ENCODE measurements at places on chromosomes 16 and 17.

- no peaks in the 10 kb centered on the region for H3K4me1 ChIP-seq
- DNase-seq: peak; percentile 63
- H3K4me3 ChIP-seq: peak overlapping the region; percentile 97
- H3K27me3 ChIP-seq: no peaks in the 10 kb centered on the region
- no peaks in the 10 kb centered on the region for H3K36me3 ChIP-seq
Measured at GRCh38 chr17:51119415-51120356, 982 bp downstream of the SPAG9 start.

DNA sequence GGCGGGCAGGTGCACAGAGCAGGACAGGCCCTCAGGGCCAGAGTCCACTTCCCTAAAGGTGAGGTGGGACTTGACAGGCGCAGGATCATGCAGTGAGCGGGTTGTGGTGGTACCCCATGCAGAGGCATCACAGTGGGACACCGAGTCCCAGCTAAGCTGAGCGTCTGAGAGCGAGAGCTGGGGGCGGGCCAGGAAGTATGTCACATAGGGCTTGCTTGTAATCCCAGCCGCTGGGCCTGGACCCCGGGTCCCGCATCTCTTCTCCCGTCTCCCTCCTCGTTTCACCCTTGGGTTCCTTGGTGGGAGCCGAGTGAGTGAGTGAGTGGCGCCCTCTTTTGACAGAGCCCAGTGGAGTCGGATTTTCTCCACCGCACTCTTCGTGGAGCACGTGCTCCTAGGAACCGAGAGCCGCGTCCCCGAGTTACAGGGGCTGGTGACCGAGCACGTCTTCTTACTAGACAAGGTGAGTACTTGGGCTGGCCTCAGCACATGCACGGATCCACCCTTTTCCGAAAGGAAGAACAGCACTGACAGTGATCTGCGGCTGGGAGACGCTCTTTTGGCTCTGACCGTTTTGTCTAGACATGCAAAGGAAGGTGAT is 50.8 kb upstream of the ENDOV start:
- peaks cover 89% of the 10 kb centered on the region for H3K36me3 ChIP-seq
- no peaks in the 10 kb centered on the region for H3K4me1 ChIP-seq
- no peak for DNase-seq
- H3K27me3 ChIP-seq: no peaks in the 10 kb centered on the region

DNA sequence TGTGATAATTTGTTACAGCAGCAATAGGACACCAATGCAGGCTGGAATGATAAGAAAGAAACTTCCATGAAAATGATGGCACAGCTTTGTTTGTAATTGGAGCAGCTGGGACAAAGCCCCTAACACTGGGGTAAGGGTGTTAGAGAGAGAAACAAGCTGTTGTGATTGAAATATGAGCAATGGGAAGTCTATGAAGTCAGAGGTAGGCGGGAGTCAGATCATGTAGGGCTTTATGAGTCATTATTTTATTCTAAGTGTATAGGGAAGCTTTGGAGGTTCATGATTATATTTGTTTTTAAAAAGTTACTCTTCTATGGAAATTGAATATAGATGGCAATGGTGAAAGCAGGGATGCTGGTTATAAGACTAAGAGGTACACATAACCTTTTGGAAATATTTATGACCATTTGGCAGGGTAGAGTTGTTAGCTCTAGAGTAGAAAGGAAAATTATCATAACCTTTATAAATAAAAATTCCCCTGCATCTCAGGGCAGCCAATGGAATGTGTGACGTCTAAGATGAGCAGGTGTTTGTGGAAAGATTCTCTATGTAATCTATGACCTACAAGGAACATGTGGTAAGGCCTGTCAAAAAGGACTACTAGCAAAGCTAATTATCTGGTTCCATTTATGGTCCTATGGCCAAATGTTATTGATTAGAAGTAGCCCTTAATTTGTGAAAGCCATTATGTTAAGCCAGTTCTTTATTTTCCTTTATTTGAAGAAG is 85.6 kb downstream of the KCNJ2 start:
- H3K27ac ChIP-seq: no peak overlapping the region
- no peaks in the 10 kb centered on the region for H3K36me3 ChIP-seq
- H3K4me3 ChIP-seq: no peak overlapping the region
- no peak for DNase-seq
- no peaks in the 10 kb centered on the region for H3K27me3 ChIP-seq
- no peaks in the 10 kb centered on the region for H3K4me1 ChIP-seq

DNA sequence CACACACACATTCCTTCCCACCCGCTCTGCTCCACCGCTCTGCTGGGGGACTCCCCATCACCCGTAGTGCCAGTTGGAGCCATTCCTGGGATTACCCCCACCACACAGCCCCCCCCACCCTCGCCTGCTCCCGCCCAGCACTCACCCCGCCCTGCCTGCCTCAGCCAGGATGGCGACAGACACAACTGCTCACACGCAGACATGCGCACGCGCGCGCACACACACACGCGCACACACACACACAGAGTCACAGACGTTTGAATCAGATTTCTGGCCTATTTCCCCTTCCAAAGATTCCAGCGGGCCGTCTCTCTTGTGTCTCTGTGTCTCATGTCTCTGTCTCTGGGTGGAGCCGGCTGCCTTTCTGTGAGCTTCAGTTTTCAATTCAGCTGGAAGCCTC is 4.4 kb downstream of the CACNA1G start:
- H3K27me3 ChIP-seq: no peaks in the 10 kb centered on the region
- peak; percentile 88 for DNase-seq
- H3K36me3 ChIP-seq: no peaks in the 10 kb centered on the region
- H3K4me1 ChIP-seq: peaks cover 52% of the 10 kb centered on the region
- H3K27ac ChIP-seq: peak overlapping the region; percentile 66

- no peaks in the 10 kb centered on the region for H3K36me3 ChIP-seq
- peak; percentile 93 for DNase-seq
- peak within 1 kb of the TSS; percentile 90 for H3K27ac ChIP-seq
- no peaks in the 10 kb centered on the region for H3K27me3 ChIP-seq
Measured at GRCh38 chr16:401468-402348, at the start of gene DECR2. TSS of gene DECR2 (plus strand) at chr16:401885. CDS start at chr16:401964, 79 bp downstream.

- no peak overlapping the region for H3K4me3 ChIP-seq
- no peak overlapping the region for H3K27ac ChIP-seq
- H3K36me3 ChIP-seq: peaks cover 80% of the 10 kb centered on the region
Measured at GRCh38 chr16:8644211-8645140, 23.0 kb downstream of the METTL22 start.

- H3K27me3 ChIP-seq: no peaks in the 10 kb centered on the region
- no peaks in the 10 kb centered on the region for H3K4me1 ChIP-seq
- H3K4me3 ChIP-seq: no peak overlapping the region
Measured at GRCh38 chr17:15006421-15007128, 258.6 kb downstream of the PMP22 start.

DNA sequence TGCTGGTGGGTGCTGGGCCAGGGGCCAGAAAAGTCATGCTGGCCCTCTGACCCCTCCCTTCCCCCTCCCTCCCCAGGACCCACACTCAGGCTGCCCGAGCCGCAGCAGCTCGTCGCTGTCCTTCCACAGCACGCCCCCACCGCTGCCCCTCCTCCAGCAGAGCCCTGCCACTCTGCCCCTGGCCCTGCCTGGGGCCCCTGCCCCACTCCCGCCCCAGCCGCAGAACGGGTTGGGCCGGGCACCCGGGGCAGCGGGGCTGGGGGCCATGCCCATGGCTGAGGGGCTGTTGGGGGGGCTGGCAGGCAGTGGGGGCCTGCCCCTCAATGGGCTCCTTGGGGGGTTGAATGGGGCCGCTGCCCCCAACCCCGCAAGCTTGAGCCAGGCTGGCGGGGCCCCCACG is 8.3 kb upstream of the CISD3 start:
- H3K4me3 ChIP-seq: no peak overlapping the region
- H3K27ac ChIP-seq: no peak overlapping the region
- H3K36me3 ChIP-seq: peaks cover 74% of the 10 kb centered on the region

GRCh38 chr16:80596507-80597207 is 55.9 kb downstream of the DYNLRB2 start:
- no peaks in the 10 kb centered on the region for H3K36me3 ChIP-seq
- no peaks in the 10 kb centered on the region for H3K4me1 ChIP-seq
- DNase-seq: no peak
- no peak overlapping the region for H3K4me3 ChIP-seq
- H3K27ac ChIP-seq: no peak overlapping the region

- DNase-seq: no peak
- H3K36me3 ChIP-seq: no peaks in the 10 kb centered on the region
- H3K27me3 ChIP-seq: no peaks in the 10 kb centered on the region
- H3K4me3 ChIP-seq: no peak overlapping the region
- no peaks in the 10 kb centered on the region for H3K4me1 ChIP-seq
Measured at GRCh38 chr17:8643855-8644506, 13.5 kb upstream of the MYH10 start.

DNA sequence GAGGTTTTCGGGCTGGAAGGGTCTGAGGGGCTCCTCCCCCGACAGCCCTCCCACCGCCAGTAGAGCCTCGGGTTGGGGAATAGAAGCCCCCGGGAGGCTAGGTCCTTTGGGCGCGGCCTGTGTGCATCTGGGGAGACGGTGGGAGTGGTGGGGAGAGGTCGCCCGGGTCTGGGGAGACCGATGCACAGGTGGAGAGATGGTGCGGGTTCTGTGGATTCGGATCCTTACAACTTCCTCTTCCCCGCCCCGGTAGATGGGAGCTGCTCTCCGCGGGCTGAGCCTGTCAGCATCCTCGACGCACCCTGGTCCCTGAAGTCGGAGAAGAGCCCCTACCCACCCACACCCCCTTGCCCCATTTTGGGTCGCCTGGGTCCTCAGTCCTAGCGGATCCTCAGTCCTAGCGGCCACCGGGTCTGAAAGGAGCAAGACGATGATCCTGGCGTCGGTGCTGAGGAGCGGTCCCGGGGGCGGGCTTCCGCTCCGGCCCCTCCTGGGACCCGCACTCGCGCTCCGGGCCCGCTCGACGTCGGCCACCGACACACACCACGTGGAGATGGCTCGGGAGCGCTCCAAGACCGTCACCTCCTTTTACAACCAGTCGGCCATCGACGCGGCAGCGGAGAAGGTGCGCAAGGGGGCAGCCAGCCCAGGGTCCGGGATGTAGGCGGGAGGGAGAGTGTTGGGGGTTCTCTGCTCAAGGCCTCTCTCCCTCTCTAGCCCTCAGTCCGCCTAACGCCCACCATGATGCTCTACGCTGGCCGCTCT is 790 bp downstream of the BCKDK start:
- DNase-seq: no peak
- peak overlapping the region; percentile 75 for H3K4me3 ChIP-seq
- peaks cover 43% of the 10 kb centered on the region for H3K4me1 ChIP-seq
- no peaks in the 10 kb centered on the region for H3K27me3 ChIP-seq
- peaks cover 29% of the 10 kb centered on the region for H3K36me3 ChIP-seq

DNA sequence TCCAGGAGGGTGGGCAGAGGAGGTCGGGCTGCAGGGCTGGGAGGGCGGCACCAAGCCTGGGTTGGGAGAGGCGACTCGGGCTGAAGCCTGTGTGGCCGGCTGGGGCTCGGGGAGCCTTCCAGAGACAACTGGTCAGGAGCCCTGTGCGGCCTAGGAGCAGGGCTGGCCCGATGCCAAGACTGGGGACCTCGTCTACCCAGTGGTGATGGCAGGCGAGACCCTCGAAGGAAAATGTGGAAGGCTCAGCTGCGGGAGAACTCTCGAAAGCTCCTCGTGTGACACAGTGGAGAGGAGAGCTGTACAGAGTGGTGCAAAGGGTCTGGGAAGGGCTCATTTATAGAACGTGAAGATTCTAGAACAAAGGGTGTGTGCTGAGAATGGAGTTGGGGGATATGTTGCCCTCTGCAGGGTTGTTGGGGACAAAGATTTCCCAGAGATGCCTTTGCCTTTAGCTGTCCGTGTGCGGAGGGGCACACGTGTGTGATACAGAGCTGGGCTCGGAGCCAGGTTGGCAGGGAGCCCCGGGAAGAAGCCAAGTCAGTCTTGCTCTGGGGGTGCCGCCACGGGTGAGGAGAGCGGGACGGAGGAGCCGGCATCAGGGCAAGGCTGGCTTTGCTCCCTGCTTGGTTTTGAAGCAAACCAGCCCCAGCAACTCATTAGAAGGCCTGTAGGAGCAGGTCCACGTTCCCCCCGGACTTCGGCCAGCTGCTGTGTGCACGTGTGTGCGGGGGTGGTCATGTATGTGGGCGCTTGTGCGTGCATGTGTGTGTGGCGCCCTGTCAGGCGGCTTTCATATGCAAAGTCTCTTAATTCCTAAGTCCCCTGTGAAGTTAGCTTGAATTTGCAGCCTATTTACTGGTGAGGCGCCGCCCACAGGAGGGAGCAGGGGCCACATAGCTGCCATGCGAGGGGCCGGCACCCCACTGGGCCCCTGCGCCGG is 132.4 kb upstream of the CHMP6 start:
- H3K4me1 ChIP-seq: peaks cover 14% of the 10 kb centered on the region
- no peaks in the 10 kb centered on the region for H3K27me3 ChIP-seq
- peak; percentile 66 for DNase-seq
- no peak overlapping the region for H3K4me3 ChIP-seq
- no peaks in the 10 kb centered on the region for H3K36me3 ChIP-seq

DNA sequence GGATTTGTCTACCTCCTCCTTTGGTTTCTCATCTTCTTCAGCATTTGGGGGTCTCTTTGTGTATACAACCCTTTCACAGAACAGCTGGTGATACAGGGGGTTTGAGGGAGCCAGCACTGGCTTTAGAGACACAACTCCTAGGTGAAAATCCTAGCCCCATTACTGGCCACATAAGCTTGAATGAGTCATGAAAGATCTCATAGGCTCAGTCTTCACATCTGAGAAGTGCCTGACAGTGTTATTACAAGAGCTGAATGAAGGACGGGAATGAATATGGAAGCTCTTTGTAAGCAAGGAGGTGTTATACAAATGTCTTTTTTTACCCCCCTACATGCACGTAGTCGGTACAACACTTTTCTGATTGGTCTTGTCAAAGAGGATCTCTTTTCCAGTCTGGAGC is 1.7 kb upstream of the B4GALNT2 start:
- H3K36me3 ChIP-seq: no peaks in the 10 kb centered on the region
- DNase-seq: no peak
- H3K27me3 ChIP-seq: peaks cover 15% of the 10 kb centered on the region
- H3K4me3 ChIP-seq: no peak overlapping the region
- no peak overlapping the region for H3K27ac ChIP-seq
- peaks cover 11% of the 10 kb centered on the region for H3K4me1 ChIP-seq

GRCh38 chr17:29214215-29215146 is 32.2 kb upstream of the CRYBA1 start:
- H3K4me3 ChIP-seq: no peak overlapping the region
- no peaks in the 10 kb centered on the region for H3K4me1 ChIP-seq
- H3K27ac ChIP-seq: no peak overlapping the region
- DNase-seq: peak; percentile 61
- H3K36me3 ChIP-seq: no peaks in the 10 kb centered on the region

DNA sequence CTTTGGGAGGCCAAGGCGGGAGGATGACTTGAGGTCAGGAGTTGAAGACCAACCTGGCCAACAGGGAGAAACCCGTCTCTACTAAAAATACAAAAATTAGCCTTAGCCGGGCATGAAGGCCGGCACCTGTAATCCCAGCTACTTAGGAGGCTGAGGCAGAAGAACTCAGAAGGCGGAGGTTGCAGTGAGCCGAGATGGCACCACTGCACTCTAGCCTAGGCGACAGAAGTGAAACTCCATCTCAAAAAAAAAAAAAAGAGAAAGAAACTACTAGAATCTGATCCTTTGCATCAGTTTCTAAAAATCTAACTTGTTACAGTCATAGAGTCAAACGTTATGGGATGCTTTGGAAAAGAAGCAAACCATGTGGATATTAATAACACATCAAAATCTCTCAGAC is 1.6 kb upstream of the PECAM1 start:
- H3K27ac ChIP-seq: no peak overlapping the region
- DNase-seq: no peak
- no peaks in the 10 kb centered on the region for H3K27me3 ChIP-seq
- no peak overlapping the region for H3K4me3 ChIP-seq
- H3K4me1 ChIP-seq: no peaks in the 10 kb centered on the region

- DNase-seq: no peak
- H3K36me3 ChIP-seq: no peaks in the 10 kb centered on the region
- no peak overlapping the region for H3K4me3 ChIP-seq
- H3K27ac ChIP-seq: no peak overlapping the region
Measured at GRCh38 chr16:11194913-11195312, 61.1 kb downstream of the SOCS1 start.
